ENCODE measurements at places on chromosomes 5 and 9.
A peak's percentile ranks its signal among the peaks of the same experiment; 100 is the strongest.

DNA sequence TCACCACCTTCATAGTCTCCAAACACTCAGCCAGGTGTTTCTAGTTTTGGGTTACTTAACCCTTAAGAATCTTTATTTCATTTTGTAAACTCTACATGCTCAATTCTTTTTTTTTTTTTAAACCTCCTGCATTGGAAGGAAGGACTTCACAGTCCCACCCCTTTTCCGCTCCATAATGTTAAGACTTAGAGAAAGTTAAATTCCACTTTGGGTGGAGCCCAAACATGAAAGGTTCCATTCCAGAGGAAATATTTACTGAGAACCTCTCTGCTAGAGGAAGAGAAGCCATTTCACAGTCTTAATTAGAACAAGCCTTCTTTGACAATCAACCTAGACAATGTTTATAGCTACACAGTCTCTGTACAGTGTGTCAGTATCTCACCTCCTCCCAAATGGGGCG is 312.3 kb downstream of the MLLT3 start:
- DNase-seq: no peak

- peak; percentile 81 for DNase-seq
Observed at GRCh38 chr9:96217754-96218693, 84.0 kb downstream of the HSD17B3 start.

DNA sequence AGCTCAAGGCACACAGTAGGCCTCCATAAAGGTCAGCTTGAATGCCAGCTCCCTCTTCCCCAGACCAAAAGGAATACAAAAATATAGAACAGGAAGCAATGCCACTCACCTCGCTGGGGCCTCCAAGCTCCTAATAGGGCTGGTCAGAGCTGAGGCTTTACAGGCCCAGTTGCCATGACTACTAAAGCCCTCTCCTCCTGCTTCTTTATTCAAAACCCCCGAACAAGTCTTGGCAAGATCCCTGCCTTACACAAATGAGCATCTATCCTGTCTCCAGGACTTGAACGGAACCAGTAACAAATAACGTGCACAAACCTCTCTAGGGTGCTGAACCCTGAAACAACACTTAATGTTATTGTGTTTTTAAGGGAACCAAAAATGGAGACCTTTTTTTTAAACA is 136.3 kb downstream of the SIL1 start:
- peak; percentile 27 for DNase-seq

DNA sequence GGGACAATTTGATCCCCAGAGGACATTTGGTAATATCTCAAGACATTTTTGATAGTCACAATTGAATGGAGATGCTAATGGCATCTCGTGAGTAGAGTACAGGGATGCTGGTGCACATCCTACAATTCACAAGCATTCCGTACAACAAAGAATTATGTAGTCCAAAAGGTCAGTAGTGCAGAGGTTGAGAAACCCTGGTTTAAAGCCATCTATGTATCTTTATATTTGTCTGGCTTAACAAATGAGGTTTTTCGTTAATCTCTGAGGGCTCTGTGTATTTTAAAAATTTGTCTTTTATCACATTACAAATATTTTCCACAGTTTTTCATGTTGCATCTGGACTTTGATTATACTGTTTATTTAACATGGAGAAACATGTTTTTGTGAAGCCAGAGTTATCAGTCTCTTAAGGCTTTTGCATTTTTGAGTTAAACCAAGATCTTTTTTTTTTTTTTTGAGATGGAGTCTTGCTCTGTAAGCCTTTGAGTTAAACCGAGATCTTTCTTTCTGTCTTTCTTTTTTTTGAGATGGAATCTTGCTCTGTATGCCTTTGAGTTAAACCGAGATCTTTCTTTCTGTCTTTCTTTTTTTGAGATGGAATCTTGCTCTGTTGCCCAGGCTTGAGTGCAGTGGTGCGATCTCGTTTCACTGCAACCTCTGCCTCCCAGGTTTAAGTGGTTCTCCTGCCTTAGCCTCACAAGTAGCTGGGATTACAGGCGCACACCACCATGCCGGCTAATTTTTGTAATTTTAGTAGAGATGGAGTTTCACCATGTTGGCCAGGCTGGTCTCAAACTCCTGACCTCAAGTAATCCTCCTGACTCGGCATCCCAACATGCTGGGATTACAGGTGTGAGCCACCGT is 2.8 kb downstream of the HSDL2 start:
- DNase-seq: no peak

DNA sequence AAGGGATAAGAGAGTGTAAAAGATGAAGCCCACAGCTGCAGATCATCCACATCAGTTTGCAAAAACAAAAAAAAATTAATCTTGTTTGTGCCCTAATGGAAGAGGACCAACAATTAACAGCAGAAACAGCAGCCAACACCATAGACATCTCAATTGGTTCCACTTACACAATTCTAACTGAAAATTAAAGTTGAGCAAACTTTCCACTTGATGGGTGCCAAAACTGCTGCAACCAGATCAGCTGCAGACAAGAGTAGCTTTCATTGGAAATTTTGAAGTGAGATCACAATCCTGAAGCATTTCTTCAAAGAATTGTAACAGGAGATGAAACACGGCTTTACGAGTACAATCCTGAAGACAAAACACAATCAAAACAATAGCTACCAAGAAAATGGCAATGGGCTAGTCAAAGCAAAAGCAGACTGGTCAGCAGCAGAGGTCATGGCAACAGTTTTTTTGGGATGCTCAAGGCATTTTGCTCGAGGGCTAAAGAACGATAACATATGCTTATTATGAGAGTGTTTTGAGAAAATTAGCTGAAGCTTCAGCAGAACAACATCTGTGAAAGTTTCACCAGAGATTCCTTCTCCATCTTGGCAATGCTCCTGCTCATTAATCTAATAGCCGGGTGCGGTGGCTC is 4.1 kb upstream of the RBM27 start:
- DNase-seq: no peak

DNA sequence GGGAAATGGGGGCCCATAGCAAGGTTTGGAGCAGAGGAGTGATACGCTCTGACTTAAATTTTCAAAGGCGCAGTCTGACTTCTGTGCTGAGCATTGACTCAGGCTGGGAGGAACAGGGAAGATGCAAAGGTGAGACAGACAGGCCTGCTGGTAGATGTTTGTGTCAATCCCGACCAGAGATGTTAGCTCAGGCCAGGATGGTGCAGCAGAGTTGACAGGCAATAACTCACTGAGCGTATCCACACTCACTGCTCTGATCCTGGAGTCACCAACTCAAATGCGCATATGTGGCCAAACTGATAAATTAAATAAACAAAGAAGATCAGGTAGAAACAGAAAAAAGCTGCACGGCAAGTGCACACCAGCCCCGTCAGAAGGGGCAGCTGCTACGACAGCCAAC is 95.3 kb downstream of the SPOCK1 start:
- no peak for DNase-seq

DNA sequence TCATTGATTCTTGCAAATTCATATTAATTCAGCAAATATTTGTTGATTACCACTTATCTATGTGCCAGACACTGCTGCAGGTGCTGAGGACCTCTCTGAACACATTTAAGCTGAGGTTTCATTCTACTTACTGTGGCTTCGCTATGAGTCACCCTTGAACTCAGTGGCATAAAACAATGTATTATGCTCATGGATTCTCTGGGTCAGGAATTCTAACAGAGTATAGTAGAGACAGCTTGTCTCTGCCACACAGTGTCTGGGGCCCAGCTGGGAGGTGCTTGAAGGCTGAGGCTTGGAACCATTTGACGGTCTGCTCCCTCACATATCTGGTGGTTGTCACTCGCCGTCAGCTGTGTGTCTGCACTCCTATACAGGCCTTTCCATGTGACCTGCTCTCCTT is 124.3 kb upstream of the NR3C1 start:
- DNase-seq: no peak

GRCh38 chr9:21443849-21444625 is 3.8 kb downstream of the IFNA1 start:
- no peak for DNase-seq

DNA sequence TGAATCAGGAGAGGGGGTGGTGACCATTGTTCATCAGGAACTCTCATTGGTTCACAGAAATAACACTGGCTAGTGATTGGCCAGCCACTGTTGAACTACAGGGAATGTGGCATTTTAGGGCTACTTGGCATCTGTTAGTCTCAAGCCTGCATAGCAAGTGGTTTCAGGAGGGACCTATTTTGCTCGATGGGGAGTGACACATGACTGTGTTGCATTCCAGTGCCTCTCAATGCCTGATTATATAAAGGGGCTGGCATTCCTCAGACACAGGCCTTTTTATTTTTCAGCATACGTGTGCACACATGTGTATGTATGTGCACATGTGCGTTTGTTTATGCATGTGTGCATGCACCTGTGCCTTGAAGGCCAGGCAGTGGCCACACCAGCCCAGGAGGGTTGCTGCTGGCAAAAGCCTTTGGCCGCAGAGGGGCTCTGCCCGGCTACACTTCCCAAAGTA is 23.2 kb downstream of the FGD3 start:
- peak; percentile 16 for DNase-seq

DNA sequence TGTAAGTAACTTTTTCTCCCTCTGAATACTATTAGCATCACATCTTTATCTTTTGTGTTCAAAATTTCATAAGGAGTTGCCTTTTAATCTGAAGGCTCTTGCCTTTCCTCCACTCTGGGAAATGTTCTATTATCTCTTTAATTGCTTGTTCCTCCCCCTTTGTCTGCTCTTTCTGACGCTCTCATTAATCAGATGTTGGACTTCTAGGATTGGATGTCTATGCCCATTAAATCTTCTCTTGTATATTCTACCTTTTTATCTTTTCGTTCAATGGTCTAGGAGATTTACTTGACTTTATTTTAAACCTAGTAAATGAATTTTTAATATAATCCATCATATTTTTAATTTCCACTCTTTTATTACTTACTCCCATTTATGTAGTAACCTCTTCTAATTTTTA is 76.7 kb downstream of the MARCHF3 start:
- no peak for DNase-seq

- no peak for DNase-seq
Observed at GRCh38 chr5:128252196-128252595, 168.6 kb downstream of the SLC12A2 start.

GRCh38 chr9:116232424-116233159 is 79.0 kb downstream of the PAPPA start:
- DNase-seq: no peak

- DNase-seq: no peak
Observed at GRCh38 chr5:88145221-88145610, 123.4 kb downstream of the TMEM161B start.

DNA sequence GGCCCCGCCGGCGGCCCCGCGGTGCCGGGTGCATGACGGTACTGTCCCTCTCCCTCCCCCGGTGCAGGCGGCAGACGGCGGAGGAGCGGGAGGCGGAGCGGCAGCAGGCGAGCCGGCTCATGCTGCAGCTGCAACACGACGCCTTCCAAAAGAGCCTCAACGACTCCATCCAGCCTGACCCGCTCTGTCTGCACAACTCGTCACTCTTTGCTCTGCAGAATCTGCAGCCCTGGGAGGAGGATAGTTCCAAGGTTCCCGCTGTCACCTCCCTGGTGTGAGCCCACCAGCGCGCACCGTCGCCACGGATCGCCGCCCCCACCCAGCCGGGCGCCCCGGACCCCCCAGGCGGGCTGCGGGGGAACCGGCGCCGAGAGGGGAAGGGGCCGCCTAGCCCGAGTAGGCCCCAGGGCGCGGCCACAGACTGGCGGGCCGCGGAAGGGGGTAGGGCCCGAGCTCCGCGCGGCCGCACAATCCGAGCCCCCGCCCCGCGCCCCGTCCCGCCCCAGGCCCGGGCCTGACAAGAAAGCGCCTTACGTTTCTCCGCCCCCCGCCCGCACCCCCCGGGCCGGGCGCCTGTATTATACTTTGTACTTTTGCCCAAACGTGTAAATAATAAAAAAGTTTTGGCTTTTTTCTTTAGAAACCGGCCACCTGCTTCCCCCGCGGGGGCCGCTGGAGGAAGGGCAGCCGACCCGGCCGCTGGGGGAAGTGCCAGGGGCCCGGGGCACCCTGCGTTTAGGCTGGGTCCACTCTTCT is 2.5 kb downstream of the TLX3 start:
- no peak for DNase-seq

GRCh38 chr9:137254624-137255447 is at the start of gene NELFB:
NELFB (plus strand) TSS chr9:137255327.
- DNase-seq: peak; percentile 89

GRCh38 chr9:15578714-15579113 is 25.9 kb downstream of the CCDC171 start:
- no peak for DNase-seq

DNA sequence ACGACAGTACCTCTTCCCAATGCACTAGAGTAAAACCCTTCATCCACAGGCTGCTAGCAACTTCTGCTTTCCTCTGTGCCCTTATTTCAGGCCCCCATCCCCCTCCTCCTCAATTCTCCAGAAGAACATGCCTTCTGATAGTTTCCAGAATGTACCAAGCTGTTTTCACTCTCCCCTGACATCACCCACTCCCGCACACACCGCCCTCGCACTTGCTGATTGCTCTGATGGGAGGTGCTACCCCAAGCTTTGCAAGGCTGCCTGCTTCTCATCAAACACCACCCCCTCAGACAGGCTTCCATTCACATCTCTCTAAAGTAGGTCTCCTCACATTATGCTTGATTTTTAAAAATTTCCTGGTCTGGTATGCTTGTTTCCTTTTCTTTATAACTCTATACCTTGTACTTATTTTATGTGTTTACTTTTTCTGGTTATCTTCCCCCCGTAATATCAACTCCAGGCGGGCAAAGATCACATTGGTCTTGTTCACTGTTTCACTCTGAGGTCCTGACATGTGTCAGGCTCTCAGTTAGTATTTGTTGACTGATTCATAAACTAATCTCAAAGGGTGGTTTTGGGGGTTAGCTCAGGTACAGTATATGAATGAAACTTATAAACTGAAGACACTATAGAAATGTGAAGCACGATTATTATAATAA is 91.0 kb upstream of the C9orf72 start:
- DNase-seq: no peak

- no peak for DNase-seq
Observed at GRCh38 chr9:80437091-80437640, 865.4 kb downstream of the TLE4 start.

GRCh38 chr5:71955723-71956122 is 151.6 kb upstream of the MAP1B start:
- no peak for DNase-seq

- no peak for DNase-seq
Observed at GRCh38 chr9:109468927-109469326, 29.2 kb downstream of the PTPN3 start.

DNA sequence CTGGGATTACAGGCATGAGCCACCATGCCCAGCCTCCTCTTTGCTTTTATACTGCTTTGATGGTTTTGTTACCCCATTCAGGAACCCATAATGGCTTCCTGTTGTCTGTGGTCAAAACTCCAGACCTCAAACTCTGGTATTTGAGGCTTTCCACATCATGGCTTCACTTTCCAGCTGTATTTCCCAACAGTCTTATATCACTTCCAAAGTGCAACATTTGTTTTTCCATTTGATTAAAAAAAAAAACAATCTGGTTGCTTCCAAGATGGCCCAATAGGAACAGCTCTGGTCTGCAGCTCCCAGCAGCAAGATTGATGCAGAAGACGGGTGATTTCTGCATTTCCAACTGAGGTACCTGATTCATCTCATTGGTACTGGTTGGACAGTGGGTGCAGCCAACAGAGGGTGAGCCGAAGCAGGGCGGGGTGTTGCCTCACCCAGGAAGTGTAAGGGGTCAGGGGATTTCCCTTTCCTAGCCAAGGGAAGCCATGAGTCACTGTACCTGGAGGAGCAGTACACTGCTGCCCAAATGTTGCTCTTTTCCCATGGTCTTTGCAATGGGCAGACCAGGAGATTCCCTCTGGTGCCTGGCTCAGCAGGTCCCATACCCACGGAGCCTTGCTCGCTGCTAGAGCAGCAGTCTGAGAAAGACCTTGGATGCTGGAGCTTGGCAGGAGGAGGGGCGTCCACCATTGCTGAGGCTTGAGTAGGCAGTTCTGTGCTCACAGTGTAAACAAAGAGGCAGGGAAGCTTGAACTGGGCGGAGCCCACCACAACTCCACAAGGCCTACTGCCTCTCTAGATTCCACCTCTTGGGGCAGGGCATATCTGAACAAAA is 458.4 kb downstream of the KDM4C start:
- DNase-seq: no peak
